ENCODE measurements at places on chromosomes 11 and 22.
A peak's percentile ranks its signal among the peaks of the same experiment; 100 is the strongest.

- no peaks in the 10 kb centered on the region for H3K27me3 ChIP-seq
- H3K4me3 ChIP-seq, result no peak overlapping the region
- no peaks in the 10 kb centered on the region for H3K4me1 ChIP-seq
- no peak for DNase-seq
- H3K36me3 ChIP-seq, result no peaks in the 10 kb centered on the region
Measured at GRCh38 chr11:89477175-89477574, 14.0 kb downstream of the NOX4 start.

GRCh38 chr11:6110011-6110410, 2.5 kb downstream of the OR56B4 start:
- H3K4me1 ChIP-seq, result no peaks in the 10 kb centered on the region
- H3K36me3 ChIP-seq, result no peaks in the 10 kb centered on the region
- H3K27ac ChIP-seq, result no peak overlapping the region
- H3K27me3 ChIP-seq, result peaks cover 15% of the 10 kb centered on the region

GRCh38 chr11:11135820-11136476, 217.1 kb downstream of the CSNK2A3 start:
- no peaks in the 10 kb centered on the region for H3K27me3 ChIP-seq
- no peak overlapping the region for H3K4me3 ChIP-seq
- no peaks in the 10 kb centered on the region for H3K36me3 ChIP-seq
- H3K27ac ChIP-seq, result no peak overlapping the region
- H3K4me1 ChIP-seq, result peaks cover 8% of the 10 kb centered on the region

DNA sequence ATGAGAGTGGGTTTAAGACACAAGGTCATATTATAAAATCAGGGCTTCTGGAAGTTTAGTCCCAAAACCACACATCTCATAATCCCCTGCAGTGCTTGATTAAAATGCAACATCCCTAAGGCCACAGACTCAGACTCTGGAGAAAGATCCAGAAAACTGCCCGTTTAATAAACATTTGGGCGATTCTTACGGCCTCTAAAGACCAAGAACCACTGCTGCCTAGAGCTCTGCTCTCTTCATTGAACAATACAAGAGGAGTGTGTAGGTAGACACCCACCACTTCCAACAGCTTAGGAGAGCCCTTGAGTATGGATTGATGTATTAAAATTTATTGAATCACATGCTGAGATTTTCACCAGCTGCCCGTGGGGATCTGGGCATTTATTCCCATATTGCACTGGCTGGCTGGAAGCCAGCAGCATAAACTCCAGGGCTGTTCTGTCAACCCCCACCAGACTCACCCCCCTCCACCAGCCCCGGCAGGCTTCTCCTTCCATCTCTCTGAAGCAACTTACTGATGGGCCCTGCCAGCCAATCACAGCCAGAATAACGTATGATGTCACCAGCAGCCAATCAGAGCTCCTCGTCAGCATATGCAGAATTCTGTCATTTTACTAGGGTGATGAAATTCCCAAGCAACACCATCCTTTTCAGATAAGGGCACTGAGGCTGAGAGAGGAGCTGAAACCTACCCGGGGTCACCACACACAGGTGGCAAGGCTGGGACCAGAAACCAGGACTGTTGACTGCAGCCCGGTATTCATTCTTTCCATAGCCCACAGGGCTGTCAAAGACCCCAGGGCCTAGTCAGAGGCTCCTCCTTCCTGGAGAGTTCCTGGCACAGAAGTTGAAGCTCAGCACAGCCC, 749 bp upstream of the BEST1 start:
- H3K27me3 ChIP-seq, result peaks cover 7% of the 10 kb centered on the region
- no peaks in the 10 kb centered on the region for H3K36me3 ChIP-seq
- H3K4me3 ChIP-seq, result peak overlapping the region; percentile 51
- H3K4me1 ChIP-seq, result peaks cover 21% of the 10 kb centered on the region
- DNase-seq, result peak; percentile 61

DNA sequence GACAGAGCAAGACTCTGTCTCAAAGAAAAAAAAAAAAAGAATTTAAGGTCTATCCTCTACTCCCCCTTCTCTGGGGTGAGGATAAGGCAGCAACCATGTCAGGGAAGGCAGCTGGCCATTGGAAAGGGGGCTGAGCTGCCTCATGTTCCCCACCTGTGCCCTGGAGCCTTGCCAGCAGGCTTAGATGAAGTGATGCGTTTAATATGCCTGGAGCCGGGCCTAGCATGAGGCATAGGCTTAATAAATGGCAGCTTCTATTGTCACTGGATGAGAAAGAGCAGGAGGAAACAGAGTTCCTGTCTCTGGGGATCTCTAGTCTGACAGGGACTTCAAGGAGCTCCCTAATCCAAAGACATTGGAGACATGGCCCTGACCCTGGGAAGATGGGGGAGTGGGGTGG, 3.2 kb upstream of the KCNE3 start:
- no peak overlapping the region for H3K4me3 ChIP-seq
- H3K4me1 ChIP-seq, result peaks cover 14% of the 10 kb centered on the region
- H3K27me3 ChIP-seq, result peaks cover 29% of the 10 kb centered on the region
- no peaks in the 10 kb centered on the region for H3K36me3 ChIP-seq
- H3K27ac ChIP-seq, result no peak overlapping the region
